ENCODE measurements at places on chromosomes 16 and 17. TPM values are rescaled to one million over a fixed set of nuclear protein-coding genes. Genes with fewer than 3 reads are reported as not detected.

DNA sequence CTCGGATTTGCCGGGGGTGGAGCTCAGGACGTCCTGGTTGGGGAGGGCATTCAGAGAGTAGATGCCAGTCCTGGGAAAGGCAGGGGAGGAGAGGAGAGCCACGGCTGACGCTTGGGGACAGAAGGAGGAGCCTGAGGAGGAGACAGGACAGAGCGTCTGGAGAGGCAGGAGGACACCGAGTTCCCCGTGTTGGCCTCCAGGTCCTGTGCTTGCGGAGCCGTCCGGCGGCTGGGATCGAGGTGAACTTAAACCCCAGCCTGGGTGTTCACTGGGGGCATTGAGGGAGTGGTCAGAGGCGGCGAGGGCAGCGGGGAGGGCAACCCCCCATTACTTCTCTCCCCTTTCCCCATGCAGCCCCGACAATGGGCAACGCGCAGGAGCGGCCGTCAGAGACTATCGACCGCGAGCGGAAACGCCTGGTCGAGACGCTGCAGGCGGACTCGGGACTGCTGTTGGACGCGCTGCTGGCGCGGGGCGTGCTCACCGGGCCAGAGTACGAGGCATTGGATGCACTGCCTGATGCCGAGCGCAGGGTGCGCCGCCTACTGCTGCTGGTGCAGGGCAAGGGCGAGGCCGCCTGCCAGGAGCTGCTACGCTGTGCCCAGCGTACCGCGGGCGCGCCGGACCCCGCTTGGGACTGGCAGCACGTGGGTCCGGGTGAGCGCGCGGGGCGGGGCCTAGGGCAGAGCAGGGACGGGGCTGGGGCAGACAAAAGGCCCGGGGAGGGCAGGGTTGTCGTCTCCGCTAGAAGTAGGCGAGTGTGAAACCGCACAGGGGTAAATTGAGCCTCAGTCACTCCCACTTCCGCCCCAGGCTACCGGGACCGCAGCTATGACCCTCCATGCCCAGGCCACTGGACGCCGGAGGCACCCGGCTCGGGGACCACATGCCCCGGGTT lies 3.7 kb downstream of the NOL3 start:
- DNase-seq, result peak; percentile 87

DNA sequence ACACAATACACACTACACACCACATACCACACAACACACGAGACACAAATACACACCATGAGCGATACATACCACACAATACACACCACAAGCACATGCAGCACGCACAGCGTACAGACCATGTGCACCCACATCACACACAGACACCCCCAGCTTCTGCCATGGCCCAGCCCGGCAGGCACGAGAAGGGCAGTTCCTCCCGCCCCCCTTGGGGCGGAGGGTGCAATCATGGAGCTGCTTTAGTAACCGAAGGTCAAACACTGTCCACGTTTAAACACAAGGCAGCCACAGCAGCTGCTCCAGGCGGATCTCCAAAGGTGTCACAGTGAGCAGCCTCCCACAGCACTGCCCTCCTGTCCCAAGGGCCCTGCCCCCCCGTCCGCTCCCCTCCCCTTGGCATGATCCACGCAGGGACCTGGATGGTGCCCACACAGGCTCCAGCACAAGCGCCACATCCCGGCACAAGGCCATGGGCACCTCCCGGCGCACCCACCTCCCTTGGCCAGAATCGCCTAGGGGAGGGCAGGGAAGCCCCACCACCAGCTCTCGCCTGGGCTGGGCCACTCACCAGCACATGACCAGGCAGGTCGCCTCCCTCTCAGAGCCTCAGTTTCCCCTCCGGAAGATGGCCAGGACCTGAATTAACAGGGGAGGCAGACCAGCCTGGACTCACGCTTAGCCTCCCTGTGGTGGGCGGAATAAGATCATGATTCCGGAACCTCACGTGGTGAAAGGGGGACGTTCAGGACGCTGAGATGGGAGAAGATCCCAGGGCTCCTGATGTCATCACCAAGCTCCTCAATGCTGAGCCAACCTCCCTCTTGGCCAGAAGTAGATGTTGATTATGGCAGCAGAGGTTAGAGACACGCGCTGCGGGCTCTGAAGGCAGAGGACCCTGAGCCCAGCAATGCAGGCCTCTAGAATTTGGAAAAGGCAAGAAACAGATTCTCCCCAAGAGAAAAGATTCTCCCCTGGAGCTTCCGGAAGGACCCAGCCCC lies 32.6 kb upstream of the ZNF469 start:
- no peak for DNase-seq

DNA sequence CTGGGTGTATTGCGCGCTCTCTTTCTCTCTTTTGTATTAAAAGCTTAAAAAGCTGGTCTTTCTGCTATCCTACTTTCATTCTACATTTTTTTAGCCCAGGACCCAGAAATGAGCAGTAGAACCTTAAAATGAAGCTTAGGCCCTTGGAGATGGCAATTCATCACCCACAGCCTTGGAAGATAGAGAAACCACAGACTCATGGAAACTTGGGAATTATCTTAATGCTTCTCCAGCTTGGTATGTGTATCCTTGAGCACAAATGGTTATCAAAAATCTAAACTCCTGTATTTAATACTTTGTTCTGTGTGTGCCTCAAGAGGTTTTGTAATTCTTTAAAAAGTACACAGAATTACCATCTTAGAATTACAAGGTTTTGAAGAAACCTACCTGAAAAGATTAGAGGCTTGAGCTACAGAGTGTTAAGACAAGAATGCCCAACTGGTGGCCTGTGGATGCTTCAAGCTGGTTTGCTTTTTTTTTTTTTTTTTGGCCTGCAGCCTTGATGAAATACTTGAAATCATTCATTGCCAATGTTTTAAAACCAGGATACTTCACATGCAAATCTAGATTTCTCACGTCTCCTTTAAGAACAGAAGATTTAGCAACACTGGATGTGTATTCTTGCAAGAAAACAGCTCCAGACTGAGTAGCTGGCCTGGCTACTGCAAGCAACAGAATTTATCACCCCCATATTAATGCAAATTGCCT lies 105.0 kb downstream of the XYLT1 start:
- DNase-seq, result no peak

GRCh38 chr16:72468582-72468981 lies 296.6 kb upstream of the PMFBP1 start:
- no peak for DNase-seq

DNA sequence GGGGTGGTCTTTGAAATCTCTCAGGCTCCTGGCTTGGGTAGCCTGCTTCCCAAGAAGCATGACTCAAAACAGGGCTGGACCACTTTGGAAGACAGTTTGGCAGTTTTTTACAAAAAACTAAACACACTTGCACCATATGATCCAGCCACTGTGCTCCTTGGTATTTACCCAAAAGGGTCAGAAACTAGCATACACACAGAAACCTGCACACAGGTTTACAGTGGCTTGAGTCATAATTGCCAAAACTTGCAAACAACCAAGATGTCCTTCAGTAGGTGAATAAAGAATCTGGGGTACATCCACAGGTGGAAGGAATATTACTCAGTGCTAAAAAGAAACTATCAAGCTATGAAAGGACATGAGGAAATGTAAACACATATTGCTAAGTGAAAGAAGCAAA lies 323.2 kb upstream of the CDH5 start:
- DNase-seq, result no peak

Gene CD300A
- total RNA-seq, result 4.3 TPM

Gene P2RX5
- 3.0 TPM for total RNA-seq

Data from ureter (tissue), 1 donor.